Astrocyte (in vitro differentiated cells and primary cell): ENCODE measurements at places on chromosomes 3 and 15. TPM values are rescaled to one million over a fixed set of nuclear protein-coding genes. Genes with fewer than 3 reads are reported as not detected.

GRCh38 chr3:111701292-111701906, 106.3 kb upstream of the ZBED2 start:
- no peaks in the 10 kb centered on the region for H3K27me3 ChIP-seq
- H3K36me3 ChIP-seq = no peaks in the 10 kb centered on the region
- no peak for DNase-seq
- H3K27ac ChIP-seq = no peak overlapping the region
- H3K4me3 ChIP-seq = no peak overlapping the region
- no peaks in the 10 kb centered on the region for H3K4me1 ChIP-seq

GRCh38 chr3:59572106-59572505, 522.3 kb upstream of the CFAP20DC start:
- no peaks in the 10 kb centered on the region for H3K4me1 ChIP-seq
- no peak overlapping the region for H3K4me3 ChIP-seq
- H3K27me3 ChIP-seq = peaks cover 4% of the 10 kb centered on the region
- H3K27ac ChIP-seq = no peak overlapping the region
- H3K36me3 ChIP-seq = no peaks in the 10 kb centered on the region
- no peak for DNase-seq

Gene FBN1
- 210 and 298 TPM in 2 replicates for total RNA-seq

Gene SLC24A5
- total RNA-seq = not detected in 2 replicates

Gene CA12
- 0.54 and 0.70 TPM in 2 replicates for total RNA-seq

DNA sequence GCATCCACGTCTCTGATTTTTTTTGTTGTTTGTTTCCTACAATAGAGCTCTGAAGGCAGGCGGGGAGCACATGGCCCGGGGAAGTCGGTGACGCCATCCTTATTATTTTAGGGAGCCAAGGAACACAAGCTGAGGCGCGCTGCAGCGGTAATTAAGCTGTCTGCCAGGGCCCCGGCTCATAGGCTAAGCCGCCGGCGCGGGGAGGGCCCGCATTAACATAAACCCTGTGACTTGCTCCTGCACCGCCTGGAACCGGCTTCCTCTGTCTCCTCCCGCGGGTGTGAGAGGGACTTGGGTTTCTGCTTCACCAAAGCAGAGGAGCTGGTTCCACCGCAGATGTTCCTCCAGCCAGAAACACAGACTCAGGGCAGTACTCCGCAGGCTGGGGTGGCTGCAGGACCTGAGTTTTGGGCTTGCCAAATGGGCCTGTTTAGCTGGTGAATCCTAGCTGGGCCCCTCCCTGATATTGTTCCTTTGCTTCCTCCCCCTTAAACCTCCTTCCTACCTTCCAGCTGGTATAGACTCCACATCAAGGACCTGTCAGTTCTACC, 25.3 kb downstream of the ANP32A start:
- H3K27ac ChIP-seq = peak overlapping the region; percentile 0
- no peaks in the 10 kb centered on the region for H3K27me3 ChIP-seq
- no peak overlapping the region for H3K4me3 ChIP-seq

DNA sequence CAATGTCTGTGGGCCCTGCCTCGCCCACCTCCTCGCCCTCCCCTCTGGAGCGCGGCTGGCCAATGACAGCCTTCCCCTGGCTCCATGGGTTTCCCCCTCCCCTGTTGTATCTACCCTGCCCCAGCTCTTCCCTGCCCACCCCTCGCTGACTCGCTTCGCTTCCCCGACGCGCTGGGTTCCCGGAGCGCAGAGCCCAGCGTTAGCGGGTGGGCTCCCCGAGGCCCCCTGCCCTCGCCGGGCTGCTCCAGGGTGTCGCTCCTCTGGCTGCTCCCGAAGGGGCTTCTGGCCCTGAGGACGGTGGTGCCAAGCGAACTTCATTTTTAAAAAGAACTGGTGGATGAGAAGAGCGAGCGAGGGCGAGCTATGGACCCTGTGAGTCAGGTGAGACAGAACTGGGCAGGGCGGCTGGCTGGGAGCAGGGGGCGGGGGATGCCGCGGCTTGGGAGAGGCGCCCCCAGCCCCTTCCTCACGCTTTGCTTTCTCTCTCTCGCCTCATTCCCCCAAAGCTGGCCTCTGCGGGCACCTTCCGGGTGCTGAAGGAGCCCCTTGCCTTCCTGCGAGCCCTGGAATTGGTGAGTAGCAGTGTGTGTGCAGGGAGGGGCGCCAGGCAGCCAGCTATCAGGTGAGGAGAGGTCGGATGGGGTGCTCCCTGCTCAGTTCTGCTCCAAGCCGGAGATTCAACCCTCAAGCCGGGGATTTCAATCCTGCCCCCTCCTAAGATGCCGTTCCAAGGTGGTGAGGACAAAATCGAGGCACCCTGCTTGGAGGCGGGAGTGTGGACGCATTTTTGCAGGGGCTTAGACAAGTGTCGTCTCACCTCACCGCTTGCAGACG, at the start of gene SYNPR:
Gene SYNPR (plus strand): TSS at position 138 of the 834 bp plus-strand sequence.
- no peak within 1 kb of the TSS for H3K4me3 ChIP-seq
- no peak for DNase-seq
- no peaks in the 10 kb centered on the region for H3K4me1 ChIP-seq
- H3K27me3 ChIP-seq = peaks cover 31% of the 10 kb centered on the region
- H3K27ac ChIP-seq = no peak within 1 kb of the TSS

- H3K27me3 ChIP-seq = peaks cover 32% of the 10 kb centered on the region
- peak; percentile 22 for DNase-seq
- no peak overlapping the region for H3K4me3 ChIP-seq
- no peaks in the 10 kb centered on the region for H3K36me3 ChIP-seq
- no peak overlapping the region for H3K27ac ChIP-seq
- no peaks in the 10 kb centered on the region for H3K4me1 ChIP-seq
Measured at GRCh38 chr3:12135029-12135657, 23.6 kb downstream of the TIMP4 start.

GRCh38 chr3:46089237-46090011, 62.1 kb upstream of the XCR1 start:
- peak overlapping the region; percentile 44 for H3K27ac ChIP-seq
- H3K36me3 ChIP-seq = no peaks in the 10 kb centered on the region
- DNase-seq = peak; percentile 82
- H3K27me3 ChIP-seq = no peaks in the 10 kb centered on the region

DNA sequence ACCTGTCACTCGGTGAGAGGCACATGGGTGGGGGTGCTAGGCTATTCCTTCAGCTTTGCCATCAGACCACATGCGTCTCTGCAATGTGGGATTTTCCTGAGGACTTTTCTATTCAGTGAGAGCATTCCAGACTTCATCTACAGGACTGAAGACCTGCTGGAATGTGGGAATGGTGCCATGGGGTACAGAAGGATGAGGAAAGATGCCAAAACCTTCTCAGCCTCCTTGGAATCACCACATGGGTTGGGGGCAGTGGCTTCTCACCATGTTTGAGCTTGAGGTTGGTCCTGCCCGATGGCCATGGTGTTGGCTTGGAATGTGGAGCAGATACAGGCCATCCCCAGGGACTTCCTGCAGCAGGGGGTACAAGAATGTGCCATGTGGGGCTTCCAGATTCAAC, 80.9 kb upstream of the KLF13 start:
- no peak for DNase-seq
- H3K4me1 ChIP-seq = no peaks in the 10 kb centered on the region
- no peak overlapping the region for H3K4me3 ChIP-seq
- H3K36me3 ChIP-seq = no peaks in the 10 kb centered on the region

- H3K27ac ChIP-seq = no peak overlapping the region
- H3K27me3 ChIP-seq = no peaks in the 10 kb centered on the region
- no peak overlapping the region for H3K4me3 ChIP-seq
- H3K36me3 ChIP-seq = no peaks in the 10 kb centered on the region
- no peak for DNase-seq
Measured at GRCh38 chr15:95584088-95584487, 746.4 kb upstream of the NR2F2 start.

DNA sequence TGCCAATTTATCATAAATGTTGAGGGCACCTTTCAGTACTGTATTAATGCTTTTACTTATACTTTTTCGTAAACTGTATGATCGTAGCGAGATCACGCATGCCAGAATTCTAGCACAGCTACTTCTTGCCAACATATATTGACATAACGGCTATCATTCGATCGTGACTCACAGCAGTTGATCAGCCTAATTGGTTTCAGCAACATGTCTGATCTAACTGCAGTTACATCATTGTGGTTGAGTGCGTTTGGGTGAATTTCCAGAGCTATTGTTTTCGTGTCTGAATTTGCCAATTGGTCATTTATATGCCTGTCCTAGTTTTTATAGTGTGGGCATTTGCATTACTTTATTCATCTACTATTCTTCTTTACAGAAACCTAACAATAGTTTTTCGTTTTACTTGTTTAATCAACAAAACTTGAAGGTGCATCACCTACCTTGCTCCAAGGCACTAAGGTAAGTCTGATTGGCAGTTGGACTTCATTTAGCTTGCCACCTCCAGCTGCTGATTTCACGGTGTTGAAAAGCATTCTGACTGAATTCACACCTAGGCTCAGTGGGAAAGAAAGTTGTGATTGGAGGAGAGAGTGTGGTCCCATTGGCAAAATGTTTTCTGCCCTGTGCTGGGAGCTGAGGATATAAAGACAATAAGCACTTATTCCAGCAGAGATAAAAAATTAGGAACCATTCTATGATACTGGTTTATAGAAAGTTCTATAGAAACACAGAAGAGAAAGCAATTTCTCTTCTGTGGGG, 120.9 kb upstream of the RGMA start:
- H3K27ac ChIP-seq = no peak overlapping the region
- peak; percentile 0 for DNase-seq
- H3K4me3 ChIP-seq = no peak overlapping the region
- no peaks in the 10 kb centered on the region for H3K4me1 ChIP-seq

GRCh38 chr15:57160823-57161560, 215.3 kb upstream of the CGNL1 start:
- peak overlapping the region; percentile 28 for H3K27ac ChIP-seq
- peaks cover 8% of the 10 kb centered on the region for H3K4me1 ChIP-seq
- peak; percentile 70 for DNase-seq

GRCh38 chr3:101530686-101531047, 17.7 kb upstream of the SENP7 start:
- peaks cover 5% of the 10 kb centered on the region for H3K27me3 ChIP-seq
- no peak overlapping the region for H3K4me3 ChIP-seq
- no peak overlapping the region for H3K27ac ChIP-seq

Gene UBAP1L
- 1.8 and 1.9 TPM in 2 replicates for total RNA-seq

Gene FBXW12
- not detected in 2 replicates for total RNA-seq

GRCh38 chr3:108311797-108312196, 15.4 kb downstream of the HHLA2 start:
- peaks cover 2% of the 10 kb centered on the region for H3K27me3 ChIP-seq
- H3K4me3 ChIP-seq = no peak overlapping the region
- no peaks in the 10 kb centered on the region for H3K4me1 ChIP-seq
- DNase-seq = no peak
- H3K36me3 ChIP-seq = no peaks in the 10 kb centered on the region
- H3K27ac ChIP-seq = no peak overlapping the region

- H3K4me3 ChIP-seq = no peak overlapping the region
- H3K4me1 ChIP-seq = no peaks in the 10 kb centered on the region
Measured at GRCh38 chr3:48960841-48961413, 29.1 kb upstream of the P4HTM start.

DNA sequence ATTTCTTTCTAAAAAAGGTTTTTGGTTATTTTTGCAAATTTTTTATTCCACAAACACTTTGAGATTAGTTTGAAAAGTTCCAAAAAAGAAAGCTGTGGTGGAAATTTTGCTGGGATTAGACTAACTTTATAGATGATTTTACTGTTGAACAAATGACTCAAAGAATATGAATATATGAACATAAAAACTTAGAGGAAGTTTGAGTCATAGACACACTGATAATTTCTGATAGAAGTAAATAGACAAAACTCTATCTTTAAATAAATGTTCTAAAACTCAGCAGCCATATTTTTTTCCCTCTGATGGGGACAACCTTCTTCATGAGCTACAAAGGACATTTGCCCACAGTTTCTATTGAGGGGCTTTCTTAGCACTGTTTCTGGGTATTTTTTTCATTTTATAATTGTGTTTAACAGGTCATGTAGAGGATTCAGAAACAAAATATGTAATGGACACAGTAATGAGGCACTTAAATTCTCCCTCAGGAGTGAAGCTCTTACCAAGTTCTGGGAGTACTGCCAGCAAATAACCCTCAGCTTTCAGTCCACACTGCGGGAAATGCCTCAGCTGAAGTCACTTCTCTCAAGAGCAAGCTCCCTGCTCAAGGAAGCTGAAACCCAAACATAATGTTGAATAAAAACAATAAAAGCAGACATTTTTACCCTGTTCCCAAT, 157.6 kb downstream of the NFKBIZ start:
- H3K27me3 ChIP-seq = no peaks in the 10 kb centered on the region
- H3K27ac ChIP-seq = peak overlapping the region; percentile 57
- H3K4me3 ChIP-seq = no peak overlapping the region
- no peaks in the 10 kb centered on the region for H3K4me1 ChIP-seq
- no peaks in the 10 kb centered on the region for H3K36me3 ChIP-seq

DNA sequence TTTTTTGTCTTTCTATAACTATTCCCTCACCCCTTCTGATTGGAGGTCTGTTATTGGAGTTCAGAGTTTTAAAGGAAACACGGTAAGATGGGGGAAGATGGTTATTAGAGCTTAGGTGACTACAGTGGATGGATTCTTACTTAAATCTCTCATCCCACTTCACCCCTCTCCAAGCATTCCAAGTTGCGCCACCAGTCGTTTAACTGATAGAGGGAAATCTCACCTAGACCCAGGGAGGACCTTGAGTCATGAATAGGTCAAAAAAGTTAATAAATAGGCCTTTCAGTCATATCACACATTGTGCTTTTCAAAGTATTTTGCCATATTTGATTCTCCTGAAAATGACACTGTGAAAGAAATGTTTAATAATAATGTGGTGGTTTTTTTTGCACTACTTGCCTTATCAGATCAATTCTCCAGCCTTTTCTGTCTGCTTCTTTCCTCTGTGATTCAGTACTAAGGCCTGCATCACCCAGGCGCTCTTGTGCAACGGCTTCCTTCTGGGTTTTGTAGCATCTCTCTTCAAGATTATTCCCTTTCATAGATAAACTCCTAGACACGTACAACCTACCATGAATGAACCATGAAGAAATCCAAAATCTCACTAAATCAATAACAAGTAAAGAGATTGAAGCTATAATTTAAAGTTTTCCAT, 100.4 kb upstream of the TGFBR2 start:
- peak; percentile 61 for DNase-seq
- H3K27ac ChIP-seq = no peak overlapping the region
- no peaks in the 10 kb centered on the region for H3K36me3 ChIP-seq
- no peaks in the 10 kb centered on the region for H3K27me3 ChIP-seq
- H3K4me1 ChIP-seq = peaks cover 7% of the 10 kb centered on the region
- no peak overlapping the region for H3K4me3 ChIP-seq

GRCh38 chr3:187999821-188000220, 154.1 kb upstream of the LPP start:
- DNase-seq = no peak
- no peak overlapping the region for H3K4me3 ChIP-seq

GRCh38 chr3:196931828-196932587, 10.3 kb downstream of the NCBP2 start:
- DNase-seq = no peak
- H3K4me3 ChIP-seq = no peak overlapping the region
- H3K27me3 ChIP-seq = no peaks in the 10 kb centered on the region
- no peak overlapping the region for H3K27ac ChIP-seq
- H3K36me3 ChIP-seq = peaks cover 50% of the 10 kb centered on the region

DNA sequence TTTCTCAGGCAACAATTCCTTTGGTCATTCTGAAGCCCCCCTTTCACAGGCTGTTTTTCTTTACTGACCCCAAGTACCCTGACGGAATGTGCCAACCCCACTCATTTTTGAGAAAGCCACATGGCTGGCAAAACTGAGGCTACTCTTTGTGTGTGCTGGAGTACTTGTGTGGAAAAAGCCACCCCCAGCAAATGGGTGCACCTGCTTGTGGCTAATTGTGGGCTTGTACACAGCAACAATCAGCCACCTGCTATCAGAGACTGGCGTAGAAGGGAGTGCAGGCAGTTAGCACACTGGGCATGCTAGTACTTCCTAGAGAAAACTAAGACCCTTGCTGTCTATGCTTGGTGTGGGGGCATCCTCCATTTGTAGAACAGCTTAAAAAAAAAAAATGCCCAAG, 110.1 kb upstream of the LMOD3 start:
- peaks cover 6% of the 10 kb centered on the region for H3K27me3 ChIP-seq
- no peak overlapping the region for H3K27ac ChIP-seq
- DNase-seq = no peak
- peaks cover 8% of the 10 kb centered on the region for H3K4me1 ChIP-seq
- H3K4me3 ChIP-seq = no peak overlapping the region
- no peaks in the 10 kb centered on the region for H3K36me3 ChIP-seq
